ENCODE measurements at places on chromosomes 7 and 10.
A peak's percentile ranks its signal among the peaks of the same experiment; 100 is the strongest.

- no peak for DNase-seq
These were observed 13.8 kb upstream of the MPP7 start for GRCh38 chr10:28316696-28317095.

DNA sequence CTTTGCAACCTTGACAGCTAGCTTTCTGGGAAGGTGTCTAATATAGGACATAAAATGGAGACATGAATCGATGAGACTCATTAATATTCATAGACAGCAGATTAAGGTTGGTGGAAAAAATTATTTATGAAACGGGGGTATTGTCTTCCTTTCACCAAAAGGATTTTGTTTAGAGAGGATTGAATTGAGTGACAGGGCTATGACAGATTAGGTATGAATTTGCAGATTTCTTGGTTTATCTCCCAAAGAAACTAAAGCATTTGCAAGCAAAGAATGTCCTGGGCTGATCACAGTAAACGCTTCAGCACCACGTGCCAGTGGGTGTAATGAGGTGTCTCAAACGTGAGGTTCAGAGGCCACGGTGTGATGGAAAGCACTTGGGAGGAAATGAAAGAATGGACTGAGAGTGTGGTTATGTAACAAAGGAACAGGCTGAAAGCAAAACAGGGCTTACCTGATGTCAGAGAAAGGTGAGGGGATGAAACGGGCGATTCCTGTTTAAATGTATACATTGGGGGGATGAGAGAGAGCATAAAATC lies 329.2 kb upstream of the NPVF start:
- no peak for DNase-seq

GRCh38 chr7:39681887-39682441 lies 58.6 kb downstream of the RALA start:
- DNase-seq, result no peak

DNA sequence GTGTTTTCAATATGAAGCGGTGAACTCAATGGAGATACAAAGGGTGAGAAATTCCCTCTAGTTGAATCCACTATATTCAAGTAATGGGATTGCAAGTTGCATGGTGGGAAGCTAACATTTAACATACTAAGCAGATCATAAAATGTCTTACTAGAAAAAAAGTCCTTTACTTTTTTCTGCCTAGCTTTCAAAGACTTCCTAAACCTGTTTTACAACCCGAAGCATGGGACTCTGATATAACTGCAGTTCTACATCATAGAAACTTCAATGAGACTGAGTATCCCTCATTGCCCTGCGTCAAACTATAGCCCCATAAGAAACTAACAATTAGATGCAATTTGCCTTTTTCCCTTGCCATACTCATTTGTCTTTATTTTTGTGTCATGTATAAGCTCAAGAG lies 179.9 kb downstream of the RTKN2 start:
- DNase-seq, result no peak

DNA sequence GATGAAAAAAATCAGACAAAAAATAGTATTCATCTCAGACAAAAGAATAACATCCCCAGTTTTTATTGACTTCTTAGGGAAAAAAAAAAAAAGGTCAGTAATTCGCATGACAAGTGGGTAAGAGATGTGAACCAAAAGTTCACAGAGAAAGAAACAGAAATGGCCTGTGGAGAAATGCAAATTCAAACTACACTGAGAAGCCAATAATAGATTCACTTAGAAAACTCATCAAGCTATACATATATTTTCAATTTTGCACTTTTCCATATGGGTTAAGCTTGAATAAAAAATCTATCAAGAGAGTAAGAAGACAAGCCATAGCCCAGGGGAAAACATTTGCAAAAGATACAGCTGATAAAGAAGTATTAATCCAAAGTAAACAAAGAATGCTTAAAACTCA lies 28.0 kb downstream of the HERC4 start:
- DNase-seq, result no peak

DNA sequence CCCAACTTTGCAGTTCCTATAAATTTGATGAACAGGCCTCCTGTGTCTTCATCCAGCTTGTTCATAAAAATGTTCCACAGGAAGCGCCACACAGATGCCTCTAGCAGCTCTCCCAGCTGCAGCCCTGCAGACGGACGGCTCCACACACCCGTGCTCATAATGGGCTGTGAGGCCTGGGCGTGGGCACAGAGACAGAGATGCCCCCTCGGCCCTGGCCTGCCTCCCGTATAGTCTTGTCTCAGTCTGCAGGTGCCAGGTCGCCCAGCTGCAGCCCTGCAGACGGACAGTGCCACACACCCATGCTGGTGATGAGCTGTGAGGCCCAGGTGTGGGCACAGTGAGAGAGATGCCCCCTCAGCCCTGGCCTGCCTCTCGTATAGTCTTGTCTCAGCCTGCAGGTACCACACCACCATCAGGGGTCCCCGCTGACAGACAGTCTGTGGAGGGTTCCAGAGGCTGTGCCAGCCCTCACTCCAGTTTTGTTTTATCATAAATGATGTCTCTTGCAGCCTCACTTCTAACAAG lies 189.9 kb downstream of the TCERG1L start:
- no peak for DNase-seq

GRCh38 chr10:102641880-102642735 lies 2.2 kb upstream of the TRIM8 start:
- DNase-seq, result peak; percentile 95

- no peak for DNase-seq
These were observed 123.3 kb upstream of the LSM8 start for GRCh38 chr7:118060692-118061091.

- no peak for DNase-seq
These were observed 183.4 kb downstream of the SORCS3 start for GRCh38 chr10:104824380-104825006.

DNA sequence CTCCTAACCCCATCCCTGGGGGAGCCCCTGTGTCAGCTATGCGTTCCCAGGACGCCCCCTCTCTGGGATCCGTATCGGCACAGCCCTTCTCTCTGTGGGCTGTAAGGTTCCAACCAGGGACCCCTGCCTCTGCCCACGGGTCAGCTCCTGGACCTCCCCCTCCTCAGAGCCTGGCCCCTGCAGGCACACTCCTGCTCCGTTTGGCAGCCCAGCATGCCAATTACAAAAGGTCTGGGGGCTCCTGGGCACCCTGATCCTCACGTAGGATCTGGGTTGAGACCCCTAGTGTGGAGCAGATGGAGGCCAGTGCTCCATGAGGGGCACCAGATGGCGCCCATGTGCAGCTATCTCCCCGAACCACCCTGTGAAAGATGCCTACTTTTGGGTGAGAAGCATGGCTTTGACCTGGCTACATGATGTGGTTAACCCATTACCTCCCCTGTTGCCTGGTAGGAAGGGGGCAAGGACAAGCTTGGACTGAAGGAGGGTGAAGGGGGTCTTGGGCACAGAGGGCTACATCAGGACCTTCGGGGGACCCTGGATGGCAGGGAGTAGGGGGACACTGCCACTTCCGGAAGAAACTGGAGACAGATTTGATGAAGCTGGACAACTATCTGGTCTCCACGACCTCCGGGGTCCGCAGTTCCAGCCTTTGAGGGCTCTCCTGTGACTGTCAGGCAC lies 9.0 kb downstream of the TACR2 start:
- no peak for DNase-seq

GRCh38 chr10:78532480-78533042 lies 498.9 kb downstream of the RPS24 start:
- DNase-seq, result no peak

DNA sequence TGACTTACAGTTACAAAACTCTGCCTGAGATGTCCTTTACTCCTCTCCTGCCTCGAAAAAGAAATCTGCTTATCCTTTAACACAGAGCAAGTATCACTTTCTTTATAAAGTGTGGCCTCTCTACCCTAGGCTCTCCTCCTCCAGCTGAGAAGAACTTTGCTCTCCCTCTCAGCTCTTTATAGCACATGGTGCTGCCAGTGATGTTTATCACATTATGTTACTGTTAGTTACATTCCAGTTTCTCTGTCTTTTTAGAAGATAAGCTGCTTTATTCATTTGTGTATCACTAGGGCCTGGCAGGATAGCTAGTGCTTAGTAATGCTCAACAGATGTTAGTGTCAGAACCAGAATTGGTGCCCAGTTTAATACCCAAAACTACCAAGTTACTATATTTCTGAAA lies 41.1 kb upstream of the TMEM229A start:
- no peak for DNase-seq

DNA sequence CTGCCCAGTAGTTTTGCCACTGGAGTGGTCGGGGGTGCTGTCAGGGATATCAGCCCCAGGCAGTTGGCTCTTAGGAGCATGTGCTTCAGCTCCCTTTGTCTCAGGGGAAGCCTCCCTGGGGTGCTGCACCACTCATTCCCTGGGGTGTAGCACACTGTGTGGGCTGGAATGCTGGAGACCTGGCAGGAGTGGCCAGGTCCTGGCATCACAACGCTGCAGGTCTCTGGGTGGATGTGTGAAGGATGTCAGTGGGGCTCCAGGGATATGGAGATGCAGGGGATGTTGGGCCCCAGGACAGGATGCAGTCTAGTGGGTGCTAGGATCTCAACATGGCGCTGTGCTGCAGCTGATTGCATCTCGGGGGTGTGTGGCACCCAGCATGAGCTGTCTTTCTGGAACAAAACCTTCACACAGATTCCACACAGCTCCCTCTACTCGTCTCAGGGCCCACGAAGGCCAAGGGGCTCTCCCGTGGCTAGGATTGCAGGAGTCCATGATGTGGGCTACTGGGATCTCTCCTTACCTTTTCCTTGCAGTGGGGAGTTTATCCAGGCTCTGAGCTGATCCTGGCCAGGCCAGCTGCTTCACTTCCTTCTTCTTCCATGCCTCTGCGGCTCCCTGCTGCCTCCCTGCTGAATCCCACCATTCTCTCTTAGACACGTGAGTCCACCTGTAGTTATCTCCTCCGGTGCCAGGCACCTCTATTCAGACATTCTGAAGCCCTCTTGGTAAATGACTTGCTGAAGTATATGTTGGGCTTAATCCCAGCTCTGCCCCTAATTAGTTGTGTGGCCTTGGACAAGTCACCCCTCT lies 295.1 kb downstream of the RPS24 start:
- no peak for DNase-seq

DNA sequence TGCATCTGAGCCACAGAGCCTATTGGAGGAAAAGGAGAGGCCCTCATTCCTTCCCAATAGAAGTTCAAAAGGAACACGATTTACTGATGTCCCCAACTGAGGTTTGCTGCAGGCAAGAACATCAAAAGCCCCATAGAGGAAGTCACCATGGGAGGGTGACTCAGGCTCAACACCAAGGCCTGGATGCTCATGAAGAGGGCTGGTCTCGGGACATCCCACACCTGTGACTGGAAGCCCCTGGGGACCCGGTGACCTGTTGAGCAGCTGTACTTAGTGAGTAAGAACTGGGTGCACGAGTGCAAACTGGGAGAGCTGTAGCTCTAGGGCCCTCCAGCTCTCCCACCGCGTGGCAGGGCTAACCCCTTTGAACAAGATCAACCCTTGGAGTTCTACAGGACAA lies 38.0 kb downstream of the CYTH3 start:
- no peak for DNase-seq

- DNase-seq, result no peak
These were observed 136.4 kb downstream of the BMPER start for GRCh38 chr7:34041707-34042106.

All from stimulated activated CD4-positive, alpha-beta T cell treated with anti-CD3 and anti-CD28 coated beads, Interleukin-1b, Interleukin-23, amount 100 ng/mL, for 1 hour (primary cell).